ENCODE measurements at places on chromosomes 5 and 9.

DNA sequence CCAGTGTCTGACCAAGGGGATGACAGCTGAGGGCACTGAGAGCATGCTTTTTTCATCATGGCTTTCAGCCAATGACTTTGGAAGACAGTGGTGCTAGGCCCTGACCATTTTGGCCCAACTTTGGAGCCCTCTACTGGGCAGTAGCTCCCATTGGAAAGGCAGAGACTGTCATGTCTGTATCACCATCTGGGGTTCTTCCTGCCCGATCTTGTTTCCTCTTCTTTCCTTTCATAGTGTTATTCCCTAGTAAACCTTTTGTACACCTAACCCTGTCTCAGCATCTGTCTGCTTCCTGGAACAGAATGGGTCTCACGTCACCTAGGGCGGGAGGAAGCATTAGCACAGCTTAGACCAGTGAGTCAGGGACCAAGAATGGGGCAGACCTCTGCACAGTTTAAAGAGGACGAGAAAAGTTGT is 97.4 kb upstream of the MAST4 start:
- no peak for DNase-seq

- DNase-seq: no peak
Measured at GRCh38 chr5:13218518-13218917, 726.0 kb downstream of the DNAH5 start.

DNA sequence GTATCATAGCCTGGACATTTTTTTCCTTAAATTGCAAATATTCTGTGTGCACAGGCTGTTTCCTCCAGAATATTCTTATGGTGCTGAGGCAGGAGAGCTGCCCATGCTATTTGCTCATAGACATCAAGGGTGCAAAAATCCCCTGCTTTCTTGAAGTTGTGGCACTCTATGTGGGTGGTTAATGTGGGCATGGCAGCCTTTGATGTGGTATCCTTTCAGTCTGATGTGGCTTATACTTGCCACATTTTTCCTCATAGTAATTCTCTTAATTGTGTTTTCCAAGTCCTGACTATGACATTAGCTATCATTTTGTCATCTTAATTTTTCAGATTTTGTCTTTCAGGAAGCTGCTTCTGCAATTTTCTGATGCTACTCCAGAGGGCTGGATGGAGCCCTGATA is 353.3 kb downstream of the YTHDC2 start:
- no peak for DNase-seq

GRCh38 chr5:150411245-150411979 is 1.3 kb downstream of the CD74 start:
- DNase-seq: no peak

GRCh38 chr9:68555437-68556150 is 14.9 kb upstream of the TMEM252 start:
- DNase-seq: no peak

GRCh38 chr9:117782931-117783788 is 79.0 kb downstream of the TLR4 start:
- DNase-seq: no peak

GRCh38 chr5:68224509-68225187 is 9.1 kb downstream of the PIK3R1 start:
- peak; percentile 25 for DNase-seq

GRCh38 chr9:89442981-89443814 is 54.7 kb downstream of the SEMA4D start:
- DNase-seq: no peak

GRCh38 chr5:108541836-108542235 is 159.9 kb upstream of the FBXL17 start:
- DNase-seq: no peak

DNA sequence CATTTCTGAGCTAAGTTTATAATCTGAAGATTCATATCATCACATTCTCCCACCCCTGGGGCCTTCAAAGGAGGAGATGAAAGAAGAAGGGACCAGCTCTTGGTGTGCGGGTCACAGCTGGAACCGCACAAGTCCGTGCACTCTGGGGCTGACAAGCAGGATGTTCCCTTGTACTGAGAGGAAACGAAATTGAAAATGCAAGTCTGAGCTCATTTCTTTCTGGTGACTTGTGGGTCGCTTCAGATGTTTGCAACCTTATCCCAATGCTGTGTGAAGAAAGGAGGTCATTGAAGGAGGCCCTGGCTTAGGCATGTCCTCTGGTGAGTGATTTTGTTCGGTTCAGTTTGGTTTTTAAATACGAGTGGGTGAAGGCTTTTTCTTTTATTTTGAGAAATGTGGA is 59.6 kb downstream of the C9orf152 start:
- no peak for DNase-seq

DNA sequence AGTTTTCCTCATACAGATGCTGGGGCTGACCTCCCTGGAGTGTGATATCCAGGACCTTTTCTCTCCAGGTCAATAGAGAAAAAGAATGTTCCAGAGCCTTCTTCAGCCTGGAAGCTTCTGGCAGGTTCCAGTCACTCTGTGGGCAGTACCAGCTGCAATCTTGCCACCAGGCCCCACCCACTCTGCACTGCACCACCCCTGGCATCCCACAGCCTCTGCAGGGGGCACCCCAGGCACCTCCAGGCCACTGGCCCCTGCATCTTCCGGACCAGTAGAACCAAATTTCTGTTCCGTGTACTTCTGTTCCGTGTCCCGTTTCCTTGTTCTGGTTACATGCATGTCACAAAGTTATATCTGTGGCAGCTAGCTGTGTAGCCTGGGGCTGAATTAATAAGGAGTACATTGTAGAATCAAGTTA is 83.3 kb upstream of the ZBTB43 start:
- DNase-seq: no peak

- DNase-seq: no peak
Measured at GRCh38 chr5:112795944-112796678, 58.4 kb downstream of the APC start.

All from fibroblast of skin of left biceps (primary cell).